Heart left ventricle (tissue), 16 donors: ENCODE measurements at places on chromosomes 11 and 22. TPM values are rescaled to one million over a fixed set of nuclear protein-coding genes. Genes with fewer than 3 reads are reported as not detected.

Gene TCN1
- total RNA-seq, result not detected

GRCh38 chr11:30683176-30683575 is 97.0 kb upstream of the MPPED2 start:
- DNase-seq, result no peak

DNA sequence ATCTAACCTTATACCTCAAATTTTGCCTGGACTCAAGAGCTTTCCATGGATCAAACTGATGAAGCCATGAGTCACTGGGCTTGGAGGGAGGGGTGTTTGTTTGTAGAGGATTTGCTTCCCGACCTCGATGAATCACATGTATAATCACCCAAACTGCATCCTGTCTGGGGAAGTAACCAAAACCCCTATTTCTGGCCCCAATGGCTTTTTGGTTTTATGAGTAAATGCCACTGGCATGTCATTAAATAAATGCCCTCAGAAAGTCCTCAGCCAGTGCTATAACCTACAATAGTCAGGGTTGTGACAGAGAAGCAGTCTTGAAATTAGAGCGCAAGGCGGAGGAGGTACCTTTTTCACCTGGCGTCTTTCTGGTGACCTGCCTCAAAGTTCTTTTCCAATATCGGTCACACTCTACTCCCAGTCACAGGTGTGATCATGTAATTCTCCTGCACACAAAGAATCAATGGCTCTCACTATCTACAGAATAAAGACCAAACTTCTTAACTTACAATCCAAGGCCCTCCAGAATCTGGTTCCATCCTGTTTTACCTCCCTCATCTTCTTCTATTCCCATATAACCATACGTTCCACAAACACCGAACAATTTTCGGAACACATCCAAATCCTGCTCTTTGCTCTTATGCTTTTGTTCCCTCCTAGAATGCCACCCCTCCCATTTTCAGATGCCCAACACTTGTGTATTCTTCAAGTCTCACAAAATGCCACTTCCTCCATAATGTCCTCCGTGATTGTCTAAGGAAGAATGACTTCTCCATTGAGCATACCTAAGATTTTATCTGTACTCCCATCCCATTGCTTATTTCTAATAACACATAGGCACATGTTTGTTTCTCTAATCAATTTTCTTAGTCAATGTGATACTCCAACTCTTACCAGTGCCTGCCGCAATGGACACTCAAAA is 81.3 kb upstream of the BLID start:
- peak; percentile 53 for DNase-seq

Gene OR51B2
- not detected for total RNA-seq

DNA sequence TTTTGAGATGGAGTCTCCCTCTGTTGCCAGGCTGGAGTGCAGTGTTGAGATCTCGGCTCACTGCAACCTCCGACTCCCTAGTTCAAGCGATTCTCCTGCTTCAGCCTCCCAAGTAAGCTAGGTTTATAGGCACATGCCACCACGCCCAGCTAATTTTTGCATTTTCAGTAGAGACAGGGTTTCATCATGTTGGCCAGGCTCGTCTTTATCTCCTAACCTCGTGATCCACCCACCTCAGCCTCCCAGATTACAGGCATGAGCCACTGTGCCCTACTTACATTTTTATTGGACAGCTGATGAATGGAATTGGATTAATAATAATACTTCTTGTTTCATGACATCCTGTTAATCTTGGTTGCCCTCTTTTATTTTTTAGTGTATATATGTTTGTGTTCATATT is 3.0 kb upstream of the MRGPRD start:
- DNase-seq, result no peak

Gene OR5P2
- total RNA-seq, result not detected

Gene TMEM134
- total RNA-seq, result 85.4 TPM

Gene FGF4
- total RNA-seq, result not detected

- DNase-seq, result no peak
Observed at GRCh38 chr11:117815262-117815803, 9.2 kb downstream of the FXYD2 start.

- no peak for DNase-seq
Observed at GRCh38 chr11:9081153-9081552, 10.2 kb downstream of the SCUBE2 start.

- DNase-seq, result no peak
Observed at GRCh38 chr22:48299801-48300200, 1527.9 kb downstream of the BRD1 start.

DNA sequence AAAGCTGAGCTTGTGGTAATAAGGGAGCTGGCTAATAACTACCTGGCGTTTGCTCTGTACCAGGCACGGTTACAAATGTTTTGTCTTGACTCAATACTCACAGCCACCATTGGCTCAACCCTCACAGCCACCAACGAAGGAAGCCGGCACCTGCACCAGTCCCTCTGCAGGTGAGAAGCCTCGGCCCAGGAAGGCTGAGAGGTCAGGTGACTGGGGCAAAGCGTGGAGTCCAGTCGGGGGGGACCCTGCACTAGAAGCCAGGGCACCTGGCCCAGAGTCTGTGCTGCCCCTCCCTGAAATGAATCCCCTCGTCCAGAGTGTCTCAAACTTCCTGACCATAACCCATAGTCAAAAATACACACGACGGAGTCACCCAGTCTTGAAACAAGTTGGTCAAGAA is 90.1 kb downstream of the PHF21B start:
- peak; percentile 26 for DNase-seq

Gene CRYBA4
- total RNA-seq, result not detected

DNA sequence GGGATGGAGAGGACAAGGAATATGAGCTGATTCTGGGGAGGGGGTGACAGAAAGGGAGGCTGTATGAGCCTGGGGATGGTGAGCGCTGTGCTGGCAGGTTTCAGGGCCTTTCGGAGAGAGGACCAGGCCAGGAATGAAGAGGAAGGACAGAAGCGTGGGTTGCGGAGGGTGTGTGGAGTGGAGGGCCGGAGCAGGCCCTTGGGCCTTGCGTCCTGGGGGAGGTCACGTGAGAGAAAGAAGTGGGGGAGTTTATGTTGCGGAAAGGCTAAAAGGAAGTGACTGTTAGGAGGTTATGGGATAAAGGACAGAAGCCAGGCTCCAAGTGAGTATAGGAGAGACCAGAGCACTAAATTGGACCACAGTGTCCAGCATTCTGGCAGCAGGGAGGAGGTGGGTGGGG is 17.5 kb downstream of the BCR start:
- DNase-seq, result no peak

DNA sequence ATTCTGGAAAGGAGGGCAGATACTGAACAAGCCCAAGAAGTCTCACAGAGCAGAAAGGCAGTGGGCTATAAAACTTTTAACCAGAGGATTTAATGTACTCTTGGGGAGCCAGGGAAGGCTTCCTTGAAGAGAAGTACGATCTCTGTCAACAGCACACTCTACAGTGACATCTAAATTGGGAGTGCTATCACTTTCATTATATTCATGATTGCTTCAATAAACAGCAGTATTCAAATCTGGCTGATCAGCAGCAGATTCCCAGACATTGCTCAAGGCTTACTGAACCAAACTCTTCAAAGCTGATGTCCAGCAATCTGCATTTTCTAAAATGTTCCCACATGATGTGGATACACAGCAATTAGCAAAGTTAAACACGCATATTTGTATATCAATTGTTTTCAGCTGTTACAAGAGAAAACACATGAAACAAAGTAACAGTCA is 44.2 kb downstream of the SYTL2 start:
- DNase-seq, result no peak

Gene DDX25
- total RNA-seq, result not detected

- no peak for DNase-seq
Observed at GRCh38 chr11:14058061-14058460, 95.5 kb downstream of the SPON1 start.

GRCh38 chr11:32451808-32452207 is 16.5 kb upstream of the WT1 start:
- DNase-seq, result no peak

- no peak for DNase-seq
Observed at GRCh38 chr11:86769219-86769618, 31.1 kb upstream of the PRSS23 start.

Gene C22orf42
- not detected for total RNA-seq

DNA sequence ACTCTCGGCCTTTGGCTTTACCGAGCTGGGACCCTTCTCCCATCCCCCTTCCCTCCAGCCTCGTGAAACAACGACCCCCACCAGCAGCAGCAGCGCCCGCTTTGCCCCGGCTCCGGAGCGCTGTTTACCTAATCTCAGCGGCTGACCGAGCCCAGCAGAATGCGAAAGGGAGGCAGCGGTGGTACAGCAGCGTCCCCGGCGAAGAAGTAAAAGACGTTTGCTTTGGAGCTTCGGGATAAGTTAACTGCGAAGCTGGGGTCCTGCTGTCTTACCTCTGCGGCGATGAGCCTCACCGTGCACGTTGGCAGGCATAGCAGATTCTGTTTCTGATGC is 2.0 kb upstream of the LARGE1 start:
- peak; percentile 29 for DNase-seq
